ENCODE measurements at places on chromosomes 3 and 15.

GRCh38 chr3:98343647-98344507, 9.8 kb upstream of the OR5K4 start:
- no peak overlapping the region for H3K27ac ChIP-seq
- H3K27me3 ChIP-seq: no peaks in the 10 kb centered on the region
- no peak for DNase-seq
- no peak overlapping the region for H3K4me3 ChIP-seq
- H3K36me3 ChIP-seq: no peaks in the 10 kb centered on the region
- no peaks in the 10 kb centered on the region for H3K4me1 ChIP-seq

GRCh38 chr15:34780725-34781124, 14.6 kb downstream of the ACTC1 start:
- H3K36me3 ChIP-seq: no peaks in the 10 kb centered on the region
- no peak overlapping the region for H3K4me3 ChIP-seq
- no peaks in the 10 kb centered on the region for H3K4me1 ChIP-seq
- no peak overlapping the region for H3K27ac ChIP-seq
- no peak for DNase-seq

GRCh38 chr3:3086239-3086638, 23.9 kb downstream of the IL5RA start:
- DNase-seq: no peak
- H3K27ac ChIP-seq: no peak overlapping the region
- H3K4me1 ChIP-seq: no peaks in the 10 kb centered on the region
- no peaks in the 10 kb centered on the region for H3K27me3 ChIP-seq
- no peaks in the 10 kb centered on the region for H3K36me3 ChIP-seq

GRCh38 chr3:144289057-144289456, 317.4 kb downstream of the DIPK2A start:
- H3K4me1 ChIP-seq: no peaks in the 10 kb centered on the region
- no peaks in the 10 kb centered on the region for H3K27me3 ChIP-seq
- no peak for DNase-seq

GRCh38 chr3:131299836-131300235, 81.7 kb upstream of the NUDT16 start:
- DNase-seq: no peak
- H3K36me3 ChIP-seq: no peaks in the 10 kb centered on the region
- H3K4me3 ChIP-seq: no peak overlapping the region
- no peaks in the 10 kb centered on the region for H3K27me3 ChIP-seq

DNA sequence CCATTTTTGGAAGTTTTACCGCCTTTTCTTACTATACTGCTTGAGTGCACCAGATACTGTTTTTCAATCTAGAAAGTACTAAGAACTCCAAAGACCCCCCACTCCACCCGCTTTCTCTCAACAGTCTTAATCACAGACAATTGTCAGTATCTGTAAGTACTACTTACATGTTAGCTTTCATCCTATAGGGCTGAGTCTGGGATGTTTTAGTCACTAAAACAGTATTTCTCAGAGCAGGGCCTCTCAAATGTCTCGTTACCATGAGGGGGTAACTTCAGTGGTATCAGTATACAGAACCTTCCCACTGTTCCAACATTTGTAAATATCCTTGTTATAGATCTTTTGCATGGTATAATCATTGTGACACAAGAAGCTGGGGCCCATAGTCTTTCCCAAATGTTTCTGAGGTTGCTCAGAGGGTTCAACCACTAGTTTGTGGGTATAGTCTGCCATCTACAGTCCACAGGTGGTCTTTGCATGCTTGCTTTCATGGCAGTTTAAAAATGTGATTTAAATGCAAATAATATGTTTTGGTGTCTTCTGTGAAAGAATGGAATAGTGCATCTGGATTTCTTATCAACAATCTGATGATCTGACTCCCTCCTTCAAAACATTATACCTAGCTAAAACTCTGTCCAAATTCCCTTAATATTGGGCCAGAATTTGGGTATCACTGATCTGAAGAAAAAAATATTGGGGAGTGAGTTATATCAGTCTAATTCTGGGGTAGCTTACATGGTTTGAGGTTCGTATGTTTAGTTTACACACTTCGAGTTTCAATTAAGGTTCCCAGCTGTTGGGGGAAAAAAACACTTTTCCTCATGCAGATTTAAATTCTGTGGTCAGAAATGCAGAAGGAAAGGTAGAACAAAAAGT, 18.0 kb upstream of the DNAJC13 start:
- H3K27me3 ChIP-seq: no peaks in the 10 kb centered on the region
- H3K36me3 ChIP-seq: no peaks in the 10 kb centered on the region
- DNase-seq: no peak
- H3K4me3 ChIP-seq: no peak overlapping the region
- no peaks in the 10 kb centered on the region for H3K4me1 ChIP-seq

DNA sequence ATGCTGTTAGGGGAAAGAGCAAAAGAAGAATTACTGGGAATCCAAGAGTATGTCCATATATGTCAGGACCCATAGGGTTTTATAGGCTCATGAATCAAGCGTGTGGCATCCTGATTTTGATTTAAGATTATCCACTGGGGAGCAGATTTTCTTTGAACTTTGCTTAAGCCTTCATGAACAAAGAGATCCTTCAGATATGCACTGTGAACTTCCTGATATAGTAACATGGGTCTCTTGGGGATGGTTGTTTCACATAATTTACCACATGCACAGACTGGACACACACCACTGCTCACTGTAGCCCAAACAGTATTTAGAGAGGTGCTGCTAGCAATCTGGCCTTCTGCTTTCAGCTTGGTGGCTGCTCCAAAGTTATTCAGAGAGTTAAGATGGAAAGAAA, 200.9 kb upstream of the ZPLD1 start:
- no peaks in the 10 kb centered on the region for H3K36me3 ChIP-seq
- no peak for DNase-seq
- H3K27ac ChIP-seq: no peak overlapping the region

DNA sequence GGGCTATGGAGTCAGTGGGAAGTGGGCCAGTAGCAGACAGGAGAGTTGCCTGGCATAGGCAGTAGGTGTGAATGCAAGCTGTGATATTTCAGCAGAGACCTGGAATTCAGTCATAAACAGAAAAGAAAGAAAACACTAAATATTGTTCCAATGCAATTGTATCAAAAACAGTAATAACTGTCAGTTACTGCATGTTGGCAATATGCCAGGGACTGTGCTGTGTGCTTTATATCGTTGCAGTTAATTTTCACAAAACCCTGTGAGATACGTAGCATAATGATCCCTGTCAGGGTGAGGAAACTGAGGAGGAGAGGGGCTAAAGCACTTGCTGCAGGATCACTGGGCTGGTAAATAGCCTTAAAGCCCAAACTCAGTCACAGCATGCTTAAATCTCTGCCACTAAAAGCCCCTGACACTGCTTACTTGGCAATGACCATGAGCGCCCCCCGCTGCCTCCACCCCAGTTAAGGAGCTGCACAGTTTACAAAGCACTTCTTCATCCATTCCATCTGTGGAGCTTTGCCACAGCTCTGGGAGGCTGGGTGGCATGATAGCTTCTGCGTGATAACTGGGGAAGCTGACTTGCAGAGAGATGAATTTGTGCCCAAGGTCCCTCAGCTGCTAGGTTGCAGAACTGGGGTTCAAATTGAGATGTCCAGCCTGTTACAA, 3.9 kb downstream of the SLC6A1 start:
- H3K4me1 ChIP-seq: no peaks in the 10 kb centered on the region
- H3K4me3 ChIP-seq: no peak overlapping the region
- no peaks in the 10 kb centered on the region for H3K36me3 ChIP-seq

GRCh38 chr3:24086617-24087404, 141.7 kb downstream of the NR1D2 start:
- H3K27ac ChIP-seq: no peak overlapping the region
- H3K4me3 ChIP-seq: no peak overlapping the region
- no peaks in the 10 kb centered on the region for H3K4me1 ChIP-seq
- no peaks in the 10 kb centered on the region for H3K27me3 ChIP-seq
- DNase-seq: no peak
- H3K36me3 ChIP-seq: no peaks in the 10 kb centered on the region

- DNase-seq: no peak
- H3K4me3 ChIP-seq: no peak overlapping the region
- no peaks in the 10 kb centered on the region for H3K4me1 ChIP-seq
- no peaks in the 10 kb centered on the region for H3K27me3 ChIP-seq
- H3K36me3 ChIP-seq: no peaks in the 10 kb centered on the region
Measured at GRCh38 chr15:101258238-101259144, 6.6 kb upstream of the CHSY1 start.

DNA sequence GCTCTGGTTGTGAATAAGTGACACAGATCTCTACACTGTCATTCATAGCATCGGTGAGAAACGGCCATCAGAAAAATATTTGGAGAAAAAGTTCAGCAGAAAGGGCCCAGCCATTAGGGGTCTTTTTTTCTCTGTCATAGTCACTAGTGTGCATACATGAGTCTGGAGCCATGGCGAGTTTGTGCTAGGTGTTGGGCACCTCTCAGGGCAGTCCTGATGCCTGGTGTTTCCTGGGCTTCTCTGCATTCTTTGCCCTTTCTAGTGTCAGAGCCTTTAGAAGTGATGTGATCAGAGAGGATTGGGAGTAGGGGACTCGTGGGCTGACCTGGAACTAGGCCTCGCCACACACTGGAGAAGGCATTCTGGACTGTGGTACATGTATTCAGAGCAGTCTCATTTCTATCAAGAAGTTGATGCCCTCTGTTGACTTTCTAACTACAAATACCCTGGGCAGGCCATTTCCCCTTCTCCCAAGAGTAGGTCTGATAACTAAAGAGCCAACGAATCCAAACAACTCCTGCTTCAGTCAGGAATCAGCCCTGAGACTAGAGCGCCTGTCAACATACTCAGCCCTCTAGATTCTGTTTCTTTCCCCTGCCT, 1.6 kb downstream of the KY start:
- H3K4me3 ChIP-seq: no peak overlapping the region
- no peak overlapping the region for H3K27ac ChIP-seq
- DNase-seq: no peak
- no peaks in the 10 kb centered on the region for H3K36me3 ChIP-seq

DNA sequence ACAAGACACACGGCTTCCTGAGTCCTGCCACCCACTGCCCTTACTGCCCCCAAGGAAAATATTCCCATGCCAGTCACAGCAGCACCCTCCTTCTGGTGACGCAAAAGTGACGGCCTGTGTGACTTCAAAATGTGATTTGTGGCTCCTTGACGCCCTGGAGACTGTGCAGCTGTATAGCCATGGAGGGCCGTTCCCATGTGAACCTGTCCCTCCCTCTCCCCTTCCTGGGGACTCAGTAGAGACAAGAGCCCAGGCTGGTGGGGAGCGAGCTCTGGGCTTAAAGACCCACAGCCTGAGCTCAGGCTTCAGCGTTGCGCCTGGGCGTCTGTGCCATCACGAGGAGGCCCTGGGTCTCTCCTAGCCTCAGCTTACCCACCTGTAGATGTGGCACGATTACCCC, 78.2 kb downstream of the TOP2B start:
- H3K36me3 ChIP-seq: no peaks in the 10 kb centered on the region
- H3K4me3 ChIP-seq: no peak overlapping the region
- no peaks in the 10 kb centered on the region for H3K27me3 ChIP-seq
- no peak overlapping the region for H3K27ac ChIP-seq
- DNase-seq: no peak

DNA sequence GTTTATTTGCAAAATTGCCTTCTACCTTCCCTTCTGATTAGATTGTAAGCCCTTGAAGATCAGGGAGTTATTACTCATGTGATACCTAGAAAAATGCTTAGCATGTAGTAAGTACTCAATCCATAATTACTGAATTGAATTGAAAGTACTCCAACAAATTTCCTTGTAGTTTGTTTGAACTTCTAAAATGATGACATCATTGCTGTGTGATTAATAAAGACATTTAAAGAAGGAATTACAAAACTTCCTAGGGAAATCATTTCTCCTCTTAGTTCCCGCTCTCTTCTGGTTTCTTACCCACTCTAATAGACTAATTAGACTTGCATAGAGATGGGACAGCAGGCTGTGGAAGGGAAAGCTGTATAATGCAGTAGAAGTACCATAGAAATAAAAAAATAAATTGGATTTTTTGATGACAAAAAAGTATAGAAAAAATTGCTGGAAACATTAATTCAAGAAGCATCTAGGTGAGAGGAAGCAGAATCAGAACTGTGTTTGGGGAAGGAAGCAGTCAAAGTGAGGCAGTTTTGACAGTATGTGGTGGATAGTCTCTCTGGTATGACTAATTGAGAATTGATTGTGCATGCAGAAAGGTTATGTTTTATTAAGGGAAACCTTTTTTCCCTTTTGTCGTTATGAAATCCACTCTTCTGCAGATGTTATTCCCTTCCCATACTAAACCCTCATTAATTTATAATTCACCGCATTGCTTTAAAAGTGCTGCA, 93.0 kb downstream of the ALCAM start:
- no peaks in the 10 kb centered on the region for H3K27me3 ChIP-seq
- no peak overlapping the region for H3K4me3 ChIP-seq
- no peaks in the 10 kb centered on the region for H3K36me3 ChIP-seq
- no peak for DNase-seq

DNA sequence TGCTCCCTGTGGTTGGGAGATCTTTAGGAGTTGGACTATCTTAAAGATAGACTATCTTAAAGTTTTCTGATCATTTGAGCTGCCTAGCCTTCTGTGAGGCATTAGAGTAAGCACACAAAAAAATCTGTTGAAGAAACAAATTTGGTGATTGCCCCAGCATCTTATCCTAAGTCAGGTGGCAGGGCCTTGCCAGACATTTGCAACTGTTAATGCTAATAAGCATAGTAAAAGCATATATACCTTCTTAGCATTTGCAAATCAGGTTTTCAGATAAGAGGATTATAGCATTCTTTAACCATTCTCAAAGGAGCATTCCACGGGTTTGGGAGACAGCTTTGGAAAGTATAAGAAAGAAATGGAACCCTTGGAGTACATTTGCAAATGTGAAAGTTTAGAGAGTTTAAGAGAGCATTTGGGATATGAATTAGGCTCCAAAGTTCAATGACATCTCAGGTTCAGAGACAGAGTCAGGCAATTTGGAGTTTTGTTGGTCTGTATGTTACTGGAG, 61.0 kb downstream of the SEMA6D start:
- DNase-seq: no peak
- H3K36me3 ChIP-seq: no peaks in the 10 kb centered on the region
- H3K27ac ChIP-seq: no peak overlapping the region
- no peaks in the 10 kb centered on the region for H3K27me3 ChIP-seq

DNA sequence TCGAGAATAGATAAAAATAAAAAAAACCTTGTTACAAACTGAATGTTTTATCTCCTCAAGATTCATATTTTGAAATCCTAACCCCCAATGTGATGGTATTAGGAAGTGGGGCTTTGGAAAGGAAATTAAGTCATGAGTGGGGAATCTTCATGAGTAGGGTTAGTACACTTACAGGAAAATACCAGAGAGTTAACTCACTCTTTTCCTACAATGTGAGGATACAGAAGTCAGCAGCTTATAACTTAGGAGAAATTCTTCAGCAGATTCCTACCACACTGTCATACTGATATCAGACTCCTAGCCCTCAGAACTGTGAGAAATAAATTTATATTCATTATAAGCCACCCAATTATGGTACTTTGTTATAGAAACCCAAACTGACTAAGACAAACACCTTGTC, 453.1 kb downstream of the GBE1 start:
- DNase-seq: no peak
- no peaks in the 10 kb centered on the region for H3K36me3 ChIP-seq
- H3K27ac ChIP-seq: no peak overlapping the region
- no peaks in the 10 kb centered on the region for H3K4me1 ChIP-seq
- H3K4me3 ChIP-seq: no peak overlapping the region
- H3K27me3 ChIP-seq: no peaks in the 10 kb centered on the region

All from RWPE2 (cell line).